ENCODE measurements at places on chromosomes 2 and 18. TPM values are rescaled to one million over a fixed set of nuclear protein-coding genes. Genes with fewer than 3 reads are reported as not detected.

The ATAD2B gene
- 10.9 TPM for total RNA-seq

The HDAC4 gene
- 6.3 TPM for total RNA-seq

The MAP3K19 gene
- total RNA-seq: not detected

The WDR7 gene
- total RNA-seq: 6.7 TPM

The KCNG2 gene
- total RNA-seq: not detected

DNA sequence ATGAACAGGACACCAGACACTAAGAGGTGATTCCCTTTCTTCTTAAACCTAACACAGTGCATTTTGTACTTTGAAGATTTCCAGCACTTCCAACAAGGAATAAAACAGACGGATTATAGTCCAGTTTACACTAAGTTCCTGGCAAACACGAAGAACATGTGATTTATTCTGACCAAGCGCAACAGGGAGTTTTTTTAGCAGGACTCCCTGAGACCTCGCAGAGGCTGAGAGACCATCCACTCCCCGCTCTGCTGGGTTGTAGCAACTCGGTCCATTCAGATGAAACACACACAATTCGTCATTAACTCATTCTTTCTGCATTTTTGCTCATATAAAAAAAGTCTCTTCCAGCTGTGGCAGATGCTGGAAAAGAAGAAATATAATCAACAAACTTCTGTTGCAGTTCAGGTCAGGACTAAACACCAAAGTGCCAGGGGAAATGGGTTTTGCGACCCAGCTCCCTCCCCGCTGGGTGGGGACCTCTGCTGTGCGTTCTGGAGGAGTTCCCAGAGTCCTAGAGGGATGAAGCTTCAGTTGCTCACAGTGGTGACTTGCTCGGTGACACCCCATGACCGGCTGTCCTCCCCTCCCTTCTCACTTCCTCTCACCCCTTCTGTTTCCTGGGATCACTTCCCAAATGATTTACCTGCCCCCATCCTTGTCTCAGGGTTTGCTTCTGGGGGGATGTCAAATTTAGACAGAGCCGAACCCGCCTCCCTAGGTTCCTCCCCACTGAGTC, 52.5 kb downstream of the KCNF1 start:
- no peak overlapping the region for H3K27ac ChIP-seq
- peaks cover 19% of the 10 kb centered on the region for H3K4me1 ChIP-seq
- H3K4me3 ChIP-seq: no peak overlapping the region
- DNase-seq: peak; percentile 58
- H3K27me3 ChIP-seq: no peaks in the 10 kb centered on the region

DNA sequence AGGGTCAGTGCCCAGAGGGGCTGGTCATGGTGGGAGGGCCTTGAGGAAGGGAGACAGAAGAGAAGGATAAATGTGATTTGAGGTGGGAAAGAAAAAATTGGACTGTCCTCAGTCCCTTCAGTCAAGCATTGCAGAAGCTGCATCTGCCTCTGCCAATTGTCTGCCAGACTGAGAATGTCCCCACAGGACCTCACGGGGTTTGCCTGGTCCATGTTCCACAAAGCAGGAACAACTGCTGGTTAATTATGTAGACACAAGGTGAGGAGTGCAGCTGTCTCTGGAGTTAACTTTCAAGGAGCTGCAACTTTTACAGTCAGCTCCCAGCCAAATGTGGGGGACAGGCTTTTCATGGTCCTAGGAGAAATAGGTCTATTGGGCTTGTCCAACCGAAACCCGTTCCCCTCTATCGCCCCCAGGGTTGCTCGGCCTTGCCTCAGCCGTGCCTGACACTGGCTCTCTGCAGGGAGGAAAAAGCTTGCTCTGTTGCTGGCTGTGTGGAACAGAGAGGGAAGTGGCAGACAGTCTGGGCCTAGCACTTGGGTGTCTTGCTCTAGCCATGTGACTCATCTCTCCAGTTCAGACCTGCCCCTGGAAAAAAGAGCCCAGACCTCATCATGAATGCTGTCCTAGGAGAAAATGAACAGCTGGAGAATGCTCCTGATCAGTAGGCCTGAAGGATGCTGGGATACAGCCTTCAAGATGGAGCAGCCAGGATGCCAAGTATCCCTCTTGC, 31.1 kb upstream of the PAX8 start:
- no peak overlapping the region for H3K4me3 ChIP-seq
- H3K36me3 ChIP-seq: no peaks in the 10 kb centered on the region
- peaks cover 5% of the 10 kb centered on the region for H3K4me1 ChIP-seq
- no peaks in the 10 kb centered on the region for H3K27me3 ChIP-seq
- DNase-seq: peak; percentile 60

DNA sequence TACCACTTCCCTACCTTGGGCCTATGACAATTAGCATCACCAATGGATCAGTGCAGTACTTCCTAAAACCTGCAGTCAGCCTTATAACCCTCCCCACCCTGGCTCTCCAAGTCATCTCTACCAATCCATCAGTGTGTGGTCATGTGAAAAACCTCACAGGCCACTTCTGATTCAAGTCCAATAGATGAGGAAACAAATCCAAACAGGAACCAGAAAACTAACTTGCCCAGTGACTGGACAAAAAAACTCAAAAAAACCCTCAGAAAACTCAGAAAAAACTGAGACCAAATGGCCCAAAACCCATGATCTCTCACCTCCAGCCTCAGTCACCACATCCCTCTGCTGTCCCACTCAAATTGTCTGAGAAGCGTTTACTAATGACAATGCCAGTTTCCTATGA, 43.3 kb downstream of the TGFA start:
- peak overlapping the region; percentile 30 for H3K27ac ChIP-seq
- no peak overlapping the region for H3K4me3 ChIP-seq
- H3K27me3 ChIP-seq: no peaks in the 10 kb centered on the region

DNA sequence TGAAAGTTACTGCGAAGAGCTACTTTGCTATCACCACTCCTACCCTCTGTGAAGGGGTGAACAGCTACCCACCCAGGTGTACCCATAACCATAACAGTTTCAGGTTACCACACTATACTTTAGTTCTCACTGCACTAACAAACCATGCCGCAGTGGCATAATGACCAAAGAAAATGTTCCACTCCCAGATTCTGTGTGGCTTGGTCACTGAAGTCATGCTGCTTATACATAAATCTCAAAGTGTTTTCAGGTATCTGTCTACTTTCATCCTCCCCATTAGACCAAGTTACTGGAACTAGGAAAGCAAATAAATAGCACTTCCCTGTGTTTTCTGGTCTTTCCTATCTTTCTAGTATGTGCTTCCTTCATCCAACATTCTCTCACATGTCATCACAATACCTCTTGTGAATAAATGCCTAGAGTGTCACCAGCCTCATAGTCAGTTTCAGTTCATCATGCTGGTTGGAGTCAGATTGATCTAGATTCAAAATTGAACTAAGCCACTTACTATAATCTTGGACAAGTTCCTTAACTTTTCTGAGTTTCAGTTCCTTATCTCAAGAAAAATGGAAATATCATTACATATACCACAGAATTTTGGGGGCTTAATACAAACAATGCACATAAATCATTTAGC, 293.6 kb downstream of the FSIP2 start:
- no peaks in the 10 kb centered on the region for H3K27me3 ChIP-seq
- no peak overlapping the region for H3K27ac ChIP-seq
- no peaks in the 10 kb centered on the region for H3K36me3 ChIP-seq
- DNase-seq: no peak
- H3K4me3 ChIP-seq: no peak overlapping the region
- no peaks in the 10 kb centered on the region for H3K4me1 ChIP-seq

DNA sequence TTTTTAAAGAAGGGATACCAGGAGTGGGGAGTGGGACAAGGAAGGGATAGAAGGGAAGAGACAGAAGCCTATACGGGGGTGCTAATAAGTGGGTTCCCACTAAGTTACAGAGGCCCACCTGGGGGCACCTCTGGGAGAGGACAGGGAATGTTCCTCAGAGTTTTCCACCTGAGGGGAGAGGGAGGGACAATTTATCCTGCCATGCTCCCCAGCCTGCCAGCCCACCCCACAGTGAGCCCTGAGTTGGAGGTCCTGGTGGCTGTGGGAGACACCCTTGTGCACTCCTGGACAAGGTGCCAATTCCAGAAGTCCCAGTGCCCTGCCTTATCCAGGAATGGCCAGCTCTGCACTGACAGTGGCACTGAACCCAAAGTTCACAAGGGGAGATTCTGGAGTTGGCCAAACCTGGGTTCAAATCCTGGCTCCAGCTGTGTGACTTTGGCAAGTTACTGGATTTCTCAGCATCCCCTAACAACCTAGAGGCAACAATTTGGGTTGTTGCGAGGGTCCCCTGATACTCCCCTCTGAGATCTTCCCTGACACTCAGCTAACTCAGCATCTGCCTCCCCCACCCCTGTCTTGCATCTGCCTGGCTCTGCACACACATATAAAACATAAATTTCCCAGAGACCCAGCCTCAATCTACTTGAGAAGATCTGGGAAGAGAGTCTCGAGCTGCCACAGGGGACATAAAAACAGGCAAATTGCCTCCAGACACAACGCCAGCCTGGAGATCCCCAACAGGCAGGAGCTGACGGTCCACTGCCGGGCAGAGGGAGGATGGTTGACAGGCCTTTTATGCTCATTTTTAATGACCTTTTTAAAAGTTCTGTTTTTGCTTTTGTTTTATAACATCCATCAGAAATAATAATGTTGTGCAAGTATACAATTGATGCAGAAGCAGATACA, 98.7 kb upstream of the ST3GAL5 start:
- H3K36me3 ChIP-seq: no peaks in the 10 kb centered on the region
- H3K4me3 ChIP-seq: no peak overlapping the region
- H3K27me3 ChIP-seq: no peaks in the 10 kb centered on the region

DNA sequence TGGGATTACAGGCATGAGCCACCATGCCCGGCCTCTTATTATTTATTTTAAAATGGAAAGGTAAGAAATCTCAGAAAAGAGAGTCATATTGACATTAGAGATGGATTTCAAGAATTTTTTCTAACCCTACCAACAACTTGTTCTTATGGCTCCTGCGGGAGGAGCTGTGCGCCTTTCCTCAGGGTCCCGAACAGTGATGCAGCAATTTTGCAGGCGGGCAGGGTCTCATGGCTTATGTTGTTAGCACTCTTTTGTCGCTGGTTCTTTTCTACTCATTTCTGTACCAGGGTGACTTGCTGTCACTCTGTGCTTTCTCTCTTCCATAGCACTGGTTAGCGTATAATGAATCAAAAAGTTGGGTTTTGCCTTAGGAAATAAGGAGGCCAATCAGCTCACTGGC, 148.8 kb upstream of the DLGAP1 start:
- no peak overlapping the region for H3K4me3 ChIP-seq
- DNase-seq: no peak
- no peak overlapping the region for H3K27ac ChIP-seq

- DNase-seq: no peak
- peaks cover 47% of the 10 kb centered on the region for H3K4me1 ChIP-seq
- no peak overlapping the region for H3K4me3 ChIP-seq
- H3K36me3 ChIP-seq: no peaks in the 10 kb centered on the region
- H3K27me3 ChIP-seq: no peaks in the 10 kb centered on the region
- H3K27ac ChIP-seq: no peak overlapping the region
These were observed 11.0 kb downstream of the RAB11FIP5 start for GRCh38 chr2:73101626-73102256.

DNA sequence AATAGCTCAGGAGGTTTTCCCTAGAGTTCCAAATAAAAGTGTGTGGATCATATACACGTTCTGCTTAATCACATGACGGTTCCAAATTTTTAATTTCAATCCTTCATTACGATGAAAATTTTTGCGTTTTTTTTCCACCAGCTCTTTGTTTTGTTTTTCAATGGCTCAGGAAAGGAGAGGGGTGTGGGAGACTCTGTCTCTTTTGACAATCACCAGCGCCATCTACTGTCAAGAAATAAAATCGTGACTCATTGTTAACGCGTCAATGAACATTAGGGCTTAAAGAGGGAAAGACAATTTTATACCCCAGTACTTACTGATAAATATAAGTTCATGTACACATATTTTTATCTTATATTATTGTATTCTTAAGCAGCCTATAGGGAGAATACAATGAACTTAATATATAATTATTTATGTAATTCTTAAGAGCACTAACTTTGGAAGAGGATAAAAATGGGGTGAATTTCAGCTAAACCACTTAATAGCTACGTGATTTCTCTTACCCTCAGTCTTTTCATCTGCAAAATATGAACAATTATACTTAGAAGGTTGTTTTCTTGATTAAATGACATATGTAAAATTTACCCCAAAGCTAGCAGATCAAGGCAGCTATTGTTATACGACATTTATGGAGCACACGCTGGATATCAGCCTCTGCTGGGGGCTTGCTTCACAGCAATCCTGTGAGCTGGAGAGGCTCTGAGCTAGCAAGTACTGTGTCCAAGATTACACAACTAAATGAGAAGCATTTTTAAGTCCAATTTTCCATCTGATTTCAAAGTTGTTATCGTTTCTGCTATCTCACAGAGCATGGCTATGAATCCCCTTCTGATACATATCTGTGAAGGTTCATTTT, 47.4 kb upstream of the RMDN2 start:
- no peak overlapping the region for H3K27ac ChIP-seq
- peak; percentile 79 for DNase-seq
- H3K4me3 ChIP-seq: peak overlapping the region; percentile 58
- peaks cover 6% of the 10 kb centered on the region for H3K4me1 ChIP-seq
- no peaks in the 10 kb centered on the region for H3K36me3 ChIP-seq

DNA sequence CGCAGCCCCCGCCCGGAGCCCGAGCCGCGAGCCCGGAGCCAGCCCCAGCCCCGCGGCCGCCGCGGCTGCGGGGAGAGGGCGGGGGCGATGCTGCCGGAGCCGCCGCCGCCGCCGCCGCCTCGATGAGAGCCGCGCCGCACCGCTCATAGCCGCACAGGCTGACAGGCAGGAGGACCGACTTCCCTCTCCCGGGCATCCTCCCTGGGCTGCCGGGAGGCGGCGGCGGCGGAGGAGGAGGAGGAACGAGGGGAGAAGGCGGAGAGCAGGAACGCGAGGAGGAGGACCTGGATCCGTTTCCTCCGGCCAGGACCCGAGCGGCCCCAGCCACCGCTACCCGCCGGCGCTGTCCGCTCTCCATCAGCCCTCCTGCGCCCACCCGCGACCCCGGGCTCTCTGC, 370 bp downstream of the KLHL29 start:
- H3K4me1 ChIP-seq: peaks cover 10% of the 10 kb centered on the region
- H3K27ac ChIP-seq: peak overlapping the region; percentile 44
- H3K4me3 ChIP-seq: peak overlapping the region; percentile 81
- peak; percentile 80 for DNase-seq
- H3K27me3 ChIP-seq: no peaks in the 10 kb centered on the region

DNA sequence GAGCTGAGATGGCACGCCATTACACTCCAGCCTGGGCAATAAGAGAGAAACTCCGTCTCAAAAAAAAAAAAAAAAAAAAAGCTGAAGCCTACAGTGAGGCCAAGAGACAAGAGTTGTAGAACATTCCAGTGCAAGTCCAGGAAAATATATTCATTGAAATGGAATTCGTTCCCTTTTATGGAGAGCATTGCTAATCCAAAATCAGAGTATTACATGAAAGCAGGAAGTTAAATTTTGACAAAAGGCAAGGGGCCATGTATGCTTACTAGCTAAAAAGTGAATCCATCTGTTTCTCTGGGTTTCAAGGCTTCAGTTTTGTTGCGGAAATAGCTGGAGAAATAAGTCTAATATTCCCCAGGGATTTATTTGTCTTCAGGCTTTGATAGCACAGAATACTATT, 471.7 kb downstream of the THSD7B start:
- peaks cover 16% of the 10 kb centered on the region for H3K4me1 ChIP-seq
- no peaks in the 10 kb centered on the region for H3K36me3 ChIP-seq
- peak; percentile 74 for DNase-seq

- H3K4me1 ChIP-seq: peaks cover 50% of the 10 kb centered on the region
- no peaks in the 10 kb centered on the region for H3K36me3 ChIP-seq
These were observed 81.9 kb downstream of the EHBP1 start for GRCh38 chr2:62787386-62787785.

- no peak for DNase-seq
- H3K27ac ChIP-seq: no peak overlapping the region
- no peaks in the 10 kb centered on the region for H3K27me3 ChIP-seq
These were observed 14.8 kb downstream of the FBXO48 start for GRCh38 chr2:68452158-68452900.

All from GM23248 (cell line).